ENCODE measurements at places on chromosomes 2 and 18.

DNA sequence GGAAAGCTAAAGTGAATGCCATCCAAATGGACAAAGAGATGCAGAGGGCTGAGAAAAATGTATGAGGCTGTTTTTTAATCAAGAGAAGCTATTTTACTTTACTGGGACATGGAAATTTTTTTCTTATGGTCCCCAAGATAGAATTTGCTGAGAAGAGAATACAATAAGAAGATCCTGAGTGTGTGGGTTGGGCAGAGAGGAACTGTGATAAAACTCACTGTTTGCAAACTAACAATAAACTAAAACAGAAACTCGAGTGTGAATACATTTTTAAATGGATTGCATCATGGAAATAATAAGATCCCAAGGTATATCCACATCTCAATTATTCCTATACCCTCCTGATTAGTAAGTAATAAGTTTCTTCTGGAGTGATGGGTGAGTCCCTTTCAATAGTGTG lies 4.4 kb downstream of the NEB start:
- no peak for DNase-seq

DNA sequence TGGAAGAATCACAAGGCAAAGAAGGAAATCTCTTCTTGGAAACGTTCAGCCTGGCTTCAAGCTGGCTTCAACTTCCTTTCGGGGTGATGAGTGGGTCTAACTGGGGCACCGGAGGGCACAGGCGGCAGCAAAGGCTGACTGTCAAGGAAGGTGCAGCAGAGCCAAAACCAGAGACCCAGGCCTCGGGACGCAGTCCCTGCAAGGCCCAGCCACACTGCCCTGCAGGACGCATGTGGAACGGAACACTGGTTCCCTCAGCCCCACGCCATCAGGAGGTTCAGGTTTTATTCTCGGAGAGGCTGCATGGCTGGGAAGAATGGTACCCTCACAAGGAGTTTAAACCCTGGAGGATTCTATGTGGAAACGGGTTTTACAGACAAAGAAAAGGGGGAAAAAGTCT lies 165.5 kb downstream of the HDAC4 start:
- no peak for DNase-seq

GRCh38 chr2:46421361-46421760 lies 58.0 kb upstream of the TMEM247 start:
- no peak for DNase-seq

- no peak for DNase-seq
Observed at GRCh38 chr2:104804148-104804890, 49.6 kb upstream of the POU3F3 start.

DNA sequence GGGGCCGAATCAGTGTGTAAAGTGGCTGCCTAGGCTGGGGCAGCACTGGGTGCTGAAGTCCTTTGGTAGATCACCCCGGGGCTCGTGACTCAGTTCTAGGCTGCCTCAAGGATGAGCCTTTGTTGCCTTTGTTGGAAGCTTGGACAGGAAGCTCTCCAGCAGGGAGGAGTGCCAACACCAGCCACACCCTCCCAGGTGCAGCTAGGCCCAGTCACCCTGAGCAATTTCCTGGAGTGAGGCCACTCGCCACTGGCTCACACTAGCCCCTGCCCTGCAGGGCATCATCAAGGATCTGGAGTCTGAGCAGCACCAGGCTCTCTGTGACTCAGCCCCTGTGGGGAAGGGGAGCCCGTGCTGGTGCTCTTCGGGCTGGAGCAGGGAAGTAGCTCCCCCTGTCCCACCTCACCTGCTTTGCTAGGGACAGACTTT lies 6.7 kb upstream of the SDC1 start:
- DNase-seq: peak; percentile 92

DNA sequence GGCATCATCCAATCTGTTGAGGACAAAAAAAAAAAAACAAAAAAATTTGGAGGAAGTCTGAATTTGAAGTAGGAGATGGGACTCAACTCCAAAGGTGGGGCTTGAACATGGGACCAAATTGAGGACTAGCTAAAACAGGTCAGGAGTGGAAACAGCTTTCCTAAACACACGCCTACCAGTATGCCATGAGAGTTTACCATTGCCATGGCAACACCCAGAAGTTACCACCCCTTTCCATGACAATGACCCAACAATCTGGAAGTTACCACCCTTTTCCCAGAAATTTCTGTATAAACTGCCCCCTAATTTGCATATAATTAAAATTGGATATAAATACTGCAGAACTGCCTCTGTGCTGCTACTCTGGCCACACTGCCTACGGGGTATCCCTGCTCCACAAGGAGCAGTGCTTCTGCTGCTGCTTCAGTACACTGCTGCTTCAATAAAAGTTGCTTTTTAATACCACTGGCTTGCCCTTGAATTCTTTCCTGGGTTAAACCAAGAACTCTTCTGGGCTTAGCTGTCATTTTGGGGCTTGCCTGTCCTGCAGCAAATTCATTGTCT lies 73.3 kb upstream of the FSIP2 start:
- DNase-seq: no peak

Data from mucosa of descending colon (tissue), 3 donors.